AG04450 (cell line): ENCODE measurements at places on chromosomes 3 and 15.
A peak's percentile ranks its signal among the peaks of the same experiment; 100 is the strongest.

- DNase-seq = no peak
Measured at GRCh38 chr15:46322753-46323152, 687.9 kb downstream of the SQOR start.

DNA sequence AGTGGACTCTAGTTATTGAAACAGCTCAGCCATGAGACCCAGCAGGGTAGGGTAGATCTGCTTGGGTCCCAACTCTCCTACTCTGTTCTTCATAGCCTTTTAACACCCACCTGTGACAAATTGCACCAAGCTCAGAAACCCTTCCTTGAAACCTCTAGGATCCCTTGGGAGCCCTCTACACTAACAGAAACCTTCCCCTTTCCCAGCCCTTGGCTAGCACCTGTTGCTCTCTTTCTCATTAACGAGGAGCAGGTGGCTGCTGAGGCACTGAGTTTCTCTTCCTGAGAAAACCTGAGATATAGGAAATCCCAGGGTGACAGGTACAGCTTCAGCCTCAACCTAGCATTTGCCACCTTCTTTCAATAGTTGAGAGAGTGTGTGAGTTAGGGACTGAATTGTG is 88.3 kb upstream of the CLSTN2 start:
- no peak for DNase-seq

- DNase-seq = no peak
Measured at GRCh38 chr3:123914829-123915228, 30.7 kb upstream of the MYLK start.

DNA sequence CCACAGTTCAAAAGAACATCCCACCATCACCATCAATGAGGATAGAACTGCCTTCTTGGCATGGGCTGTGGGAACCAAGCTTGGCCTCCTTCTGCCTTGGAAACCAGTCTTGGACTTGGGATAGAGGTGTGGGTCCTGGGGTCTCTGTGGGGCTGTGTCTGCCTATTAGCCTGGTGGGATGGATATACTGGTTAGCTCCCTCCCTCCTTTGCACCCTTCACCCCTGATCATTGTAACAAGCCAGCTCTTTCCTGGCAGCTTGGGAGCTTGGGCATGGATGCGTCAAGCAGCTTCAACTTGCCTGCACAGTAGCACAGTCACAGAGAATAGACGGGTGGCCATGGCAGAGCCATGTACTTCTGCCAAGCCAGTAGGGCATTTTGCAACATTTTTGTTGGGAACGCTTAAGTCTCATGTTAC is 65.2 kb downstream of the SMAD6 start:
- DNase-seq = no peak

DNA sequence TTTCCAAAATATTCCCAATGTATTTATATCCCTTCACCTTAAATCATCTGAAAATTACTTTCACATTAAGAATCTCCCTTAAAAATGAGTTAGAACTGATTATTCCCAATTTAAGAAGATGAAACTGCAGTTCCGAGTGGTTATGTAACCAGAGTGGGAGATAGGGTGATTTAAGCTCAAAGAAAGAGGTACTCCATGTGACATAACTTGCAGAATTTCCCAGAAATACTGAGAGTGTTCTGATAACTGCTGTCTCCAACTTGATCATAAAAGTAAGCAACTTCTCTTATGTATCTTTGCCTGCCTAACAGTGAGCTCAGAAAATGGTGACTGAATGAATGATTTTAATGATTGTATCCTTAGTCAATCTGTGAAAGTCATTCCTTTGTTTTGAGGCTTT is 32.3 kb downstream of the ARRDC4 start:
- no peak for DNase-seq

GRCh38 chr3:154782151-154782550 is 298.0 kb upstream of the MME start:
- DNase-seq = no peak

- peak; percentile 41 for DNase-seq
Measured at GRCh38 chr15:77282333-77282732, 137.6 kb downstream of the PEAK1 start.

DNA sequence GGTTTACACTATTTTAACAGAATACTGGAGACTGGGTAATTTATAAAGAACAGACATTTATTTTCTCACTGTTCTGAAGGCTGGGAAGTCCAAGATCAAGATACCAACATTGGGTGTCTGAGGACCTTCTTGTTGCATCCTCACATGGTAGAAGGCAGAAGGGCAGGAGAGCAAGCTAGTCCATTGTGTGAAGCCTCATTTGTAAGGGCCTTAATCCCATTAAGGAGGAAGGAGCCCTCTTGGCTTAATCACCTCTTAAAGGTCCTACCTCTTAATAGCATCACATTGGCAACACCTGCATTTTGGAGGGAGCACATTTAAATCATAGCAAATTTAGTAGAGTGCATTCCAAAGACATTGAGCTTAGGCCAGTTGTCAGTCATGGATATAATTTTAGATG is 26.2 kb downstream of the UBE2Q2 start:
- no peak for DNase-seq

DNA sequence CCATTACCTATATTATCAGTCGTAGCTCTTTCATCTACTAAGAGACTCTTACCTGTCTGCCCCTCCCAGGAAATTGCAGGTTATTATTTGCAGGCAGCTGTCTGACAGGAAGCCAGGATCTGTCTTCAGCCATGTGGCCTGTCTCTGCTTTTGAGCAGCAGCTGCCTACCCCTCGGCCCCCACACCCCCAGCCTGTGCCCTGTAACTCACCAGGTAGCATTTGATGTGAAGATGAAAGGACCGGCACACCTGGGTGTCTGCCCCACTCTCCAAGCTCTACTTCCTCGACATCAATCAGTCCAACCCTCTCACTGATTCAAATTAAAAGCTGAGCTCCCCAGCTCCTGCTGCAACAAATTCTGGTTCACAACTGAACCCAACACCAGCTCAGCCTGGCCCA is 197.2 kb upstream of the CTNNB1 start:
- no peak for DNase-seq

DNA sequence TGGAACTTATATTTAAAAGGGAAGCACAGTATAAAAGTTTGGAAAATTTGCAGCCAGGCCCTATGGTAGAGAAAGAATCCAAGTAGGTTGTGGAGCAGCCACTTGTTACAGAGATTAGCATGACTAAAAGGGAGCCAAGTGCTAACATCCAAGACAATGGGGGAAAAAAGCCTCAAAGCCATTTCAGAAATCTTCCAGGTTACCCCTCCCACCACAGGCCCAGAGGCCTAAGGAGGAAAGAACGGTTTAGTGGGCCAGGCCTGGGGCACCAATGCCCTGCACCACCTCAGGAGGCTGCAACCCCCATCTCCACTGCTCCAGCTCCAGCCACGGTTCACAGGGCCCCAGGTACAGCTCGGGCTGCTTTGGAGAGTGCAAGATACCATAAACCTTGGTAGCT is 69.9 kb downstream of the IGF2BP2 start:
- DNase-seq = no peak

- DNase-seq = no peak
Measured at GRCh38 chr15:34331809-34332208, 5.8 kb downstream of the SLC12A6 start.

- no peak for DNase-seq
Measured at GRCh38 chr3:40490916-40491315, 14.0 kb downstream of the ZNF619 start.

DNA sequence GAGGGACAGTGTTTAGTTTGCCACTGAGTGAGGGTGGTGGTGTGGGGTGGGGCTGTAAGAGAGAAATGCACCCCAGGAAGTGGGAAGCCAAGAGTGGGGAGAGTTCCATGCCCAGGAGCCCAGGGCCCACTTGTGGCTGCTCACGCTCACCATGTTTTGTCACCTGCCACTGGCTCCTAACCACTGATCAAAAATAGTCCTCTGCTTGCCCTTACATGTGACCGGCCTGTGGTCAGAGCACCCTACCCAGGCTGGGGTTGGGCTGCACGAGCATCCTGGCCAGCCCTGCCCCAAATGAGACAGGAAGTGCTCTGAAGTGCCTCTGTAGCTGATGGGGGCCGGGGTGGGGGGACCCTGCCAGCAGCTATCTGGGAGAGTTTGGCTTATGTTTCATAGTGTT is 216.3 kb downstream of the RPLP1 start:
- no peak for DNase-seq

GRCh38 chr3:182583545-182583944 is 209.8 kb upstream of the ATP11B start:
- no peak for DNase-seq

- DNase-seq = no peak
Measured at GRCh38 chr15:100891307-100892012, 11.8 kb downstream of the ALDH1A3 start.

- DNase-seq = no peak
Measured at GRCh38 chr3:150945226-150946032, 27.1 kb downstream of the CLRN1 start.

DNA sequence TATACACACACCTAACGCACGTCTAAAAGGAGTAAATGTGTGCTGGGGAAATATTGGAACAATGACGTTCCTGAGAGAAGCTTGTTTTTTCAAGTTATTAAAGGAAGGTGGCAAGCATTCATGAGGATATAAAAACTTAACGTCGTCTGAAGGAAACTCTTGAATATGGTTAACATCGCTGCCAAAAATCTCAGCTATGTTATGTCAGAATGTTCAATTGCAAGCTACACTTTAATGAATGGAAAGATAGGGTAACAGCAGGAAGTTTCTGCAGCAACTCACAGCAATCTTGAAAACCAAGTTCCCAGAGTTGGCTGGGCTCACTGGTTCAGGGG is 54.3 kb upstream of the MEF2A start:
- DNase-seq = no peak

DNA sequence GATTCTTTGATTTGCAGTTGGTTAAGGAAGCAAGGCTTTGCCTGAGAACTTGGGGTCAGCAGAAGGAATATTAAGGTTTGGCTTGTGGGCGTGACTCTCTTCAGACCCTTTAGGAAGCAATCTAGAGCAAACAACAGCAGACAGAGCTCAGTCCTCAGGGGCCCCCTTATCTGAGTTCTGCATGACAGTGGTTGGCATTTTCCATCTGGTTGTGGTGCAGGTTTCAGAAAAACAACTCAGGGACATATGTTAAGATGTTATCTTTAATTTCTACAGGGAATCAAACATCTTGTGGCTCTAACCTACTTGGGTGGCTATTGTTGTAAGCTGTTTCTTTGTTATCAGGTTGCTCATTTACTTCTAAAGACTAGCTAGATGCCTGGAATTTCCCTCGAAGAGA is 141.4 kb downstream of the VPS8 start:
- DNase-seq = no peak

DNA sequence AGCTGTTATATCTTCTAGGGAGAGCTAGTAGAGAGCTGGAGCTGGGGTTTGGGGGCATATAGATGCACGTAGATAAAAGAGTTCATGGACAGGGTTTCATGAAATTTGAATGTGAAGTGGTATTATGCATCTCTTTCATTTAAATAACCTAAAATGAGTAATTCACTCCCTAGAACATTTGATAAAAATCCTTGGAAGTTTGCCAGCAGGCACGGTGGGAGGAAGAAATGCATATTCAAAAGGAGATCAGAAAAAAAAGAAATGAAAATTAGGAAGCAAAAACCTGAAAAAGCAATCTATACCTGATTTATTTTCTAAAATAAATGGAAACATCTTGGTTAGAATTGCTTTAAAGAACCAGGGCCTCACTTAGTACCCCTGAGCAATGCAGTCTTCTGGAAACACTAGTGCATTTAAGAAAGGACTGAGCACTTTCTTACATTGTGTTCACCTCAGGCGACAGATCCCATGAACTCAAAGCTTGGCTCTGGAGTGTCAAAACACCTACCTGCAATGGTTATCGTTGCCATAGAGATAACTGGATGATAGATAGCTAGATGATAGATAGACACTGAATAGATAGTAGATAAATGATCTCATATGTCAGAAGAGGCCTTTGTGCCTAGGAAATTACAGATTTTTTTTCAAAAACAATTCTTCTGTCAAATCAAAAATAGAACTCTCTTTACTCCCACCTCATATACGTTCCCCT is 458.6 kb upstream of the THRB start:
- DNase-seq = no peak

- no peak for DNase-seq
Measured at GRCh38 chr3:197501879-197502620, 53.7 kb downstream of the BDH1 start.

GRCh38 chr15:46569781-46570180 is 935.0 kb downstream of the SQOR start:
- no peak for DNase-seq

GRCh38 chr3:30657914-30658313 is 51.5 kb downstream of the TGFBR2 start:
- DNase-seq = no peak

DNA sequence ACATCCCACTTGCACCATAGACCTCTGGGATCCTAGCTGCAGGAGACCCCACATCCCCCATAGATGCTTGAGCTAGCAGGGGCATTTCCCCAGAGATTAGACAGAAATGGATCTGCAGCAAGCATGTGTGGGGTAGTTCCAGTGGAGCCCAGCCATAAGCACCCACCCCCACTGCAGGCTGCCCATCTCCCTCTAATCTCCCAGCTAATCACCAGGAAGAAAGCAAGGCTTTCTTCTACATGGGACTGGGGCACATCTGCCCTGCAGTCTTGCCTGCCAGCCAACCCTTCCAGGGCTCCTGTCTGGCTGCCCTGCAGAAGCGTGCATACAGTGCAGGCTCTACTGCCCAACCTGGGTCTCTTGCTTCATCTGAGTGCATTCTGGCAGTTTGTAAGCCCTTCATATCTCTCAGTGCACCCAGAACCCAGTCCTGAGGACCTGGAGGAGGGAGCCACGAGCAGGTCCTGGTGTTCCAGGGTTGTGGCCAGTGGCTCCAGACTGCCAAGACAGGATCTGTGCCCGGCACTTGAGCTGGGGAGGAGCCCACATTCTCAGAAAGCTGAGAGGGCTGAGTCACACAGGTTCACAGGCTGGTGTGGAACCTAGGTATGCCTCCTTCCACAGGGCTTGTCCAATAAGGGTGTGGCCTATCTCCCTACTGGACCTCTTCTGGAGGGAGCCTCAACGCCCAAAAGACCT is 49.9 kb upstream of the IGSF11 start:
- no peak for DNase-seq

- no peak for DNase-seq
Measured at GRCh38 chr15:52071570-52071969, 41.0 kb downstream of the BCL2L10 start.

GRCh38 chr15:77811270-77811669 is 178.6 kb upstream of the LINGO1 start:
- no peak for DNase-seq

GRCh38 chr3:74122281-74122680 is 492.2 kb downstream of the CNTN3 start:
- no peak for DNase-seq

GRCh38 chr15:55893852-55894251 is 99.6 kb downstream of the NEDD4 start:
- no peak for DNase-seq

- DNase-seq = no peak
Measured at GRCh38 chr15:34154725-34155204, 52.9 kb downstream of the PGBD4 start.

GRCh38 chr3:132317229-132317948 is at the start of gene ACP3:
TSS of gene ACP3 (plus strand) at chr3:132317407. CDS start at chr3:132317457, 50 bp downstream.
- peak; percentile 32 for DNase-seq

- DNase-seq = no peak
Measured at GRCh38 chr15:62412686-62413085, 247.6 kb upstream of the C2CD4B start.

DNA sequence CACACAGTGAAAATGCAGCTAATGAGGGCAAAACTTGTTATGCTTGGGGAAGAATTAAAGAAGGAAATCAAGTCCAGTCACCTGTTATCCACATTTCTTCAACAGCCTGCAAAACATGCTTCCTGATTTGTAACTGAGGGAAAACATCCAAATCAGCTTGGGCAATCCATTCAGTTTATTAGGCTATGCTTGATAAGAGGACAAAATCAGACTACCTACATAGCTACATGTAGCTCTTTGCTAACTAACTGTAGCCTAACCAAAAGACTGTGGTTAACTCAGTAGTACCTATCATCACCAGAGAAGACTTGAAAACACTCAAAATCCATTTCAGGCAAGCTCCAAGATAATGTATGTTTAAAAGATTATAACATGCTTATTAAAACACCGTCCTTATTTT is 436.4 kb downstream of the SHQ1 start:
- no peak for DNase-seq
